GM20000 (cell line): ENCODE measurements at places on chromosomes 6 and 20.

DNA sequence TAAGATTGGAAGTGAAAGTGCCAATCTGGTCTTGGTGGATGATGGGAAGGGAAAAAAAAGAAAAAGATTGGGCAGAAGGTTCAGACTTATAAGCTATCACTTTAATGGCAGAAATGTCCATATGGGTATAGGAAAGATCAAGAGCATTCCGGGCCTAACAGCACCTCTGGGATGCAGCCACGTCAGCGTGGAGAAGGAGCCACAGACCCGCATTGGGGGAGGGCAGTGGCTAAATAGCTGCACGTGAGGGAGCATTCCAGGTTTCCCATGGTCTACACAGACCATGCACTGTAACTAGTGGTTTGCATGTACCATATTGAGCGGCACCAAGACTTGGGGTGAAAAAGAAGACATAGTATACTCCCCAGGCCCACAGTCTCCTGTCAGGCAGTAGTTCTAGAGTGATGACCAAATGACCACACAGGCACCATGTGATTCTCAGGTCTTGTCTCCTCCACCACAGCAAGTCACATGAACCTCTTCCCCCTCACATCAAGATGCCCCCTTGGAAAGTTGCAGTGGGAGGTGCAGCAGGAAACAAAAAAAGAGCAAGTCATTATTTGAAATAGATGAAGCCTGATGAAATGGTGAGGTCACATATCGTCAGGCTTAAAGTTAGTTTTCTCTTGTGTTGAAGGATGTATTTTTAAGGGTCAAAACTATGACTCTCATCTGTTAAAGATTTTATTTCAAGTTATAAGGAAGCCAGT lies 94.4 kb upstream of the TNFAIP3 start:
- DNase-seq, result no peak

GRCh38 chr6:77036400-77036799 lies 426.9 kb downstream of the HTR1B start:
- DNase-seq, result no peak

DNA sequence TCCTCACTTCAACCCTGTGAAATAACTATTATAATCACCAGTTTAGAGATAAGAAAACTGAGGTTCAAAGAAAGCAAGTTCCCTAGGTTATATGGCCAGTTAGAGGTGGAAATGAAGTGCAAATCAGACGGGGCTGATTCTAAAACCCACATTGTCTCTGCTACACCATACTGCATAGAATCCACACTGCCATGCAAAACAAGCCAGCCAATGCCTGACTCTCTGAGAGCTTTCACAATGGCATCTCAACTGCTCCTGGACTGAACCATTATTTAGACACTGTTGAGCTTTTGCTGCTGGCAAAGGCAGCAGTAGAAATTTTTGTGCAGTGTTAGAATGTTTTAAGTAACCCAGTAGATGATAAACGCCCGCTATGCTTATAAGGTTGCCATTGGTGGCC lies 195.2 kb upstream of the CNR1 start:
- DNase-seq, result no peak

GRCh38 chr6:125044066-125044465 lies 81.8 kb downstream of the RNF217 start:
- DNase-seq, result no peak

- DNase-seq, result no peak
Measured at GRCh38 chr6:150666071-150666470, 66.4 kb downstream of the PLEKHG1 start.

- no peak for DNase-seq
Measured at GRCh38 chr6:14658886-14659561, 541.5 kb downstream of the CD83 start.

DNA sequence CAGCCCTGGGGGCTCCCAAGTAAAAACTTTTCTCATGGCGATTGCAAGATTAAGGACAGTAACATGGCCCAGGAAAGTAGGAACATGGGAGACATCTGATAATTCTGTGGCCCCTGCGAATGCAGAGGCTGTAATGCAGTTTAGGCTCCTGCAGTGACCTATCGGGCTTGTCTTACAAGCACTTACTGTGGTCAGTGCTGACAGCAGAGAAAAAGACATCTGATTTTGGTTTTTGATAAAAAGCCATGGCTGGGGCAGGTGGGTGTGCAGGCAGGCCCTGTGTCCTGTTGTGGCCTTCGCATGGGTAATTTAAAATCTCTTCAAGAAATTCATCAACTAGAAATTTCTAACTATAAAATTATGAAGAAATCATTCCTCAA lies 19.3 kb upstream of the CCN6 start:
- no peak for DNase-seq

GRCh38 chr6:28944412-28944865 lies 20.7 kb upstream of the TRIM27 start:
- peak; percentile 55 for DNase-seq

GRCh38 chr6:20112241-20112640 lies 100.0 kb downstream of the MBOAT1 start:
- no peak for DNase-seq

DNA sequence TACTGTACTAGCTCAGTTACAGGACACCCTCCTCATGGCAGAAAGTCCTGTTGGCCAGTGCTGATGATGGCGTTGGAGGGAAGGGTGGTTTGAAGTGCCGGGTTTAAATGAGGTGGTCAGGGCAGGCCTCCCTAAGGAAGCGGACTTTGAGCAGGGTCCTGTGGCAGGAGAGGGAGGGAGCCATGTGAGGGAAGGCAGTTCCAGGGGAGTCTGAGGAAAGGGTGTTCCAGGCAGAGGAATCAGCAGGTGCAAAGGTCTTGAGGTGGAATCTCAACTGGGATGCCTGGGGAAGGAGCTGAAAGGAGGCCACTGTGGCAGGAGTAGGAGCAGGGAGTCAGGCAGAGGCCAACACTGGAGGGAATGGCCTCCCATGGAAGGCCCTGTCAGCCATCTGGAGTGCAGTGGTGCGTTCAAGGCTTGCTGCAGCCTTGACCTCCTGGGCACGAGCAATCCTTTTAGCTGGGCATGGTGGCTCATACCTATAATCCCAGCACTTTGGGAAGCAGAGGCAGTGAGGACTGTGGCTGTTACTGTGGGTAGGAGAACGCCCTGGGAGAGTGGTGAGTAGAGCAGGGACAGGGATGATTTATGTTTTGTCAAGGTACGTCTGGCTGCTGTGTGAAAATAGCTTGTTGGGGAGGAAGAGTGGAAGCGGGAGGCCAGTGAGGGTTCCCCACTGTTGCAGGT lies 26.2 kb downstream of the VSTM2L start:
- DNase-seq, result no peak
